ENCODE measurements at places on chromosomes 6 and 20. TPM values are rescaled to one million over a fixed set of nuclear protein-coding genes. Genes with fewer than 3 reads are reported as not detected.

Gene ZC2HC1B
- 0.28 TPM for total RNA-seq

Gene ARFGEF3
- total RNA-seq, result 6.4 TPM

Gene PCSK2
- 1.0 TPM for total RNA-seq

Gene HLA-F
- 5.1 TPM for total RNA-seq

Gene RAET1L
- total RNA-seq, result not detected

Gene COL11A2
- 127 TPM for total RNA-seq

Gene CDK5RAP1
- total RNA-seq, result 42.7 TPM

Gene PMEPA1
- total RNA-seq, result 61.3 TPM

Gene SLC22A1
- 2.7 TPM for total RNA-seq

Gene RNF182
- total RNA-seq, result 2.7 TPM

Gene NHLRC1
- total RNA-seq, result 0.64 TPM

Gene RBM24
- total RNA-seq, result 19.6 TPM

Gene LTV1
- total RNA-seq, result 20.7 TPM

Gene VARS2
- total RNA-seq, result 20.0 TPM

Gene ZNF165
- total RNA-seq, result 1.4 TPM

Gene HLA-DPA1
- 8.5 TPM for total RNA-seq

Gene FAM50B
- total RNA-seq, result 3.8 TPM

Gene HTR1E
- total RNA-seq, result not detected

Gene CNR1
- total RNA-seq, result 2.0 TPM

Gene ASIP
- total RNA-seq, result not detected

Gene MKKS
- total RNA-seq, result 10.6 TPM

Gene FAM83B
- 1.1 TPM for total RNA-seq

Gene CLPSL1
- total RNA-seq, result not detected

Gene PABPC1L
- 17.3 TPM for total RNA-seq

Gene CRISP2
- not detected for total RNA-seq

Gene SYTL3
- total RNA-seq, result 0.77 TPM

Gene NOTCH4
- 151 TPM for total RNA-seq

Gene DEFB126
- not detected for total RNA-seq

Gene PLTP
- 41.3 TPM for total RNA-seq

Gene OVOL2
- not detected for total RNA-seq

Gene CALHM6
- total RNA-seq, result 1.3 TPM

Gene BMP7
- total RNA-seq, result 0.38 TPM

Gene WFDC5
- not detected for total RNA-seq

Gene IL17F
- not detected for total RNA-seq

All from endothelial cell (in vitro differentiated cells).